Esophagus squamous epithelium (tissue), 5 donors: ENCODE measurements at places on chromosomes 5 and 9. TPM values are rescaled to one million over a fixed set of nuclear protein-coding genes. Genes with fewer than 3 reads are reported as not detected.

Gene PTRH1
- total RNA-seq, result 12.6 TPM

Gene TRAF2
- 12.8 TPM for total RNA-seq

Gene FGFR4
- 1.8 TPM for total RNA-seq

Gene SIT1
- 4.2 TPM for total RNA-seq

Gene FOXD4L3
- not detected for total RNA-seq

Gene OR1J2
- not detected for total RNA-seq

Gene CBY3
- not detected for total RNA-seq
